Heart left ventricle (tissue), 16 donors: ENCODE measurements at places on chromosomes 12 and 14. TPM values are rescaled to one million over a fixed set of nuclear protein-coding genes. Genes with fewer than 3 reads are reported as not detected.
A peak's percentile ranks its signal among the peaks of the same experiment; 100 is the strongest.

GRCh38 chr12:94615260-94616181, 34.8 kb downstream of the TMCC3 start:
- DNase-seq = no peak

GRCh38 chr12:22272335-22273151, 62.0 kb downstream of the ST8SIA1 start:
- no peak for DNase-seq

DNA sequence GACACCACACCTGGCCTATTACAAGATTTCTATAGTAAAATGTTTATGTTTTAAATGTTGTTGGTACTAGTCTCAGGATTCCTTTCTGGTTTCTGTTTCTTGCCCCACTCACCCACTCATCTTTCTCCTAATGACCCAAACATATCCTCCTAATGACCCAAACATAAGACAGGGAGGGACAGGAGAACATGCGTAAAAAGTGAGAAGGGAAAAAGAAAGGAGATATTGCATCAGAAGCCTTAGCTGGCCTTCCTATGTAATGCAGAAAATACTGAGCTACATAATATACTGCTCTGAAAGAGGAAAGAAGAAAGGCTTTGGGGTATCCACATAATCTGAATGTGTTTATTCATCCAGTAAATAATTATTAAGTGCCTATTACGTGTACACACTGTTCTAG, 104.6 kb upstream of the GPHB5 start:
- no peak for DNase-seq

The RTRAF gene
- 163 TPM for polyA plus RNA-seq

The ADAMTS20 gene
- not detected for polyA plus RNA-seq

DNA sequence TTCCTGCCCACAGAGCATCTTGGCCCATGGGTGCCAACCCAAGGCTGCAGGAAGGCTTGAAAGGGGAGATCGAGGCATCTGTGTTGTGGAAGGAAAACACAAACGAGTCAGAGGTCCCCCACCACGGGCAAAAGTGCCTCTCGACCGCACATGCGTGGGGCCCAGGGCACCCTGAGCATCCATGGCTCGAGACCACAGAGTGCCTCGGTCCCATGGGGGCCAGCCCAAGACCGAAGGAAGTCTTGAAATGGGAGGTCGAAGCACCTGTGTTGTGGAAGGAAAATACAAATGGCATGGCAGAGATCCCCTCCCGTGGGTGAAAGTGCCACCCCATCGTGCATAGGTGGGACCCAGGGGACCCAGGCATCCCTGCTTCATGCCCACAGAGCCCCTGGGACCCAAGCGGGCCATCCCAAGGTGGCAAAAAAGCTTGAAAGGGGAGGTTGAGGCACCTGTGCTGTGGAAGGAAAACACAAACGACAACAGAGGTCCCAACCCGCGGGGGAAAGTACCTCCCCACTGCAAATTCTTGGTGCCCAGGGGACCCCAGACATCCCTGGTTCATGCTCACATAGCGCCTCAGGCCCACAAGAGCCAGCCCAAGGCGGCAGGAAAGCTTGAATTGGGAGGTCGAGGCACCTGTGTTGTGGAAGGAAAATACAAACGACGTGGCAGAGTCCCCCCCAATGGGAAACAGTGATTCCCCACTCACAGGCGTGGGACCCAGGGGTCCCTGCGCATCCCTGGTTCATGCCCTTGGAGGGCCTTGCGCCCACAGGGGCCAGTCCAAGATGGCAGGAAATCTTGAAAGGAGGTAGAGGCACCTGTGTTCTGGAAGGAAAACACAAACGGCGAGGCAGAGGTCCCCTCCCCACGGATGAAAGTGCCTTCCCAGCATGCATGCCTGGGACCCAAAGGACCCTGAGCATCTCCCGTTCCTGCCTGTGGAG, 373.0 kb downstream of the ALG10 start:
- peak; percentile 10 for DNase-seq

- DNase-seq = no peak
Measured at GRCh38 chr14:24681056-24681455, 47.1 kb upstream of the GZMB start.

The MANSC1 gene
- 11.1 TPM for polyA plus RNA-seq

DNA sequence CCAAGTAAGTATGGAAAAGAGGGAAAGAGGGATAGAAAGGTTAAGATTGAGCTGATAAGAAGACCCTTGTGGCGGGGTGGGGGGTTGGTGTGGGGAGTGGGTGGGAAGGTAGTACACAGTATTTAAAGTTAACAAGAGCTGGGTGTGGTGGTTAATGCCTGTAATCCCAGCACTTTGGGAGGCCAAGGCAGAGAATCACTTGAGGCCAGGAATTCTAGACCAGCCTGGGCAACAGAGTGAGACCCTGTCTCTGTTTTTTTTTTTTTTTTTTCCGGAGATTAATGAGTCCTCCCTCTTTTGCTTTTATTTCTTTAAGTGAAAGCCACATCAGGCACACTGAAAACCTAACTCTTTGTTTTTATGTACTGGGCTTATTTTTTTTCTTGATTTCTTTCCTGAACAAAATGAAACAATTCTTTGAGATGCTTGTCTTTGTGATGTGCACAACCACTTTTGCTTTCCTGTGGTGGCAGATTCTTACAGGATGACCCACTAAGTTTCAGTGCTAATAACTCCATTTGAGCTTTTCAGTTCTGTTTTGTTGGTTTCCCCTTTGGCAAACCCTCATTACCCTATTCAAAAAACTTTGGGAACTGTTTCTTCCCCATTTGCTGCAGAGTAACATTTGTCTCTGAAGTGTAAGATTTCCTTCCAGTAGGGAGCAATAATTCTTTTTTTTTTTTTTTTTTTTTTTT, 54.8 kb downstream of the WNK1 start:
- no peak for DNase-seq

The CBLN3 gene
- 0.80 TPM for polyA plus RNA-seq

The SLC6A12 gene
- polyA plus RNA-seq = 0.11 TPM

The PGF gene
- 5.0 TPM for polyA plus RNA-seq

The PLD4 gene
- not detected for polyA plus RNA-seq

DNA sequence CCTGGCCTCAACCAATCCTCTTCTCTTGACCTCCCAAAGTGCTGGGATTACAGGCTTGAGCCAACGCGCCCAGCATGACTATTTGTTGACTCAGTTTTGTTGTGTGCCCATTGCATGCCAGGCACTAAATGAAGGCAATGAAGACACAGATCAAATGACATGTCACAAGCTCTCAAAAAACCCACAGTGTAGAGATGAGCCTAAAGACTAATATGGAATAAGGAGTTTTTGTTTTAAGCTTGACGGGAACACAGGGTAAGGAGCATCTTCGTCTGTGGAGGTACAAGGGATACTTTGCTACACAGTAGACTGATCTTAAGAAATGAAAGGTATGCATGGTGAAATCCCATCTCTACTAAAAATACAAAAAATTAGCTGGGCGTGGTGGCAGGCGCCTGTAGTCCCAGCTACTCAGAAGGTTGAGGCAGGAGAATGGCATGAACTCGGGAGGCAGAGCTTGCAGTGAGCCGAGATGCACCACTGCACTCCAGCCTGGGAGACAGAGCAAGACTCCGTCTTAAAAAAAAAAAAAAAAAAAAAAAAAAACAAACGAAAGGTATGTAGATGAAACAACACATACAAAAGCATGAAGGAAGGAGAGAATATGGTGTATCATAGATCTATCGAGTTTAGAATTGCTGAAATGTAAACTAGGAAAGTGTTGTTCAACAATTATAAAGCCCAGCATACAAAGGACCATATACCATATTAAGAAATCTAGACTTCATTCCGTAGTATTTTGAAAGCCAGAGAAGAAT, 122.1 kb upstream of the PTPRB start:
- DNase-seq = no peak

DNA sequence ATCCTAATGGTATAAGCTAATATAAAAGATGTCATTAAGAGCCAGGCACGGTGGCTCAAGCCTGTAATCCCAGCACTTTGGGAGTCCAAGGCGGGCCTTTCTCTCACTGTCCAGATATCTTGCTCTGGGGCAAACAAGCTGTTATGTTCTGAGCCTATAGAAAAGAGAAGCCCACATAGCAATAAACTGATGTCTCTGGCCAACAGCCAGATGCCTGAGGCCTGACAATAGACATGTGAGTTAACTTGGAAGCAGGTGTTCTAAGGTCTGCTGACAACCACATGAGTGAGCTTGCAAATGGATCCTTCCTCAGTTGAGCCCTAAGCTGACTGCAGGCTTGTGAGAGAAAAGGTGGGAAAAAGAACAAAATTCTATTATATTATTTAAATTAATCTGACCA, 25.0 kb downstream of the YAF2 start:
- no peak for DNase-seq

GRCh38 chr12:63037746-63038712, 103.1 kb upstream of the PPM1H start:
- no peak for DNase-seq

The CAPZA3 gene
- not detected for polyA plus RNA-seq

The PXMP2 gene
- 33.3 TPM for polyA plus RNA-seq

DNA sequence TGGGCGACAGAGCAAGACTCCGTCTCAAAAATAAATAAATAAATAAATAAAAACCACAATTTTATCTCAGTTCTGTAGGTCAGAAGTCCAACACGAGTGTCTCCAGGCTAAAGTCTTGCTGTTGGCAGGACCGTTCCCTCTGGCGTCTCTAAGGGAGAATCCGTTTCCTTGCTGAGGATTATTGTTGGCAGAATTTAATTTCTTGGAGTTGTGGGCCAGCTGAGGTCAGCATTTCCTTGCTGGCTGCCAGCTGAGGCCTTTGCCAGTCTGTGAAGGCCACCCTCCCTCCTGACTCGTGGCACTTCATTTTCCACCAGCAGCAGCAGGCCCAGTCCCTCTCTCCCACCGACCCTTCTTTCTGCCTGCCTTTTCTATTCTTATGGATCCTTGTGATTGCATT, 17.2 kb downstream of the PSMC1 start:
- no peak for DNase-seq

The SCN8A gene
- 0.17 TPM for polyA plus RNA-seq

- DNase-seq = no peak
Measured at GRCh38 chr12:13044906-13045299, 722 bp downstream of the FAM234B start.

GRCh38 chr14:22882529-22883172, 371 bp upstream of the REM2 start:
- DNase-seq = no peak

DNA sequence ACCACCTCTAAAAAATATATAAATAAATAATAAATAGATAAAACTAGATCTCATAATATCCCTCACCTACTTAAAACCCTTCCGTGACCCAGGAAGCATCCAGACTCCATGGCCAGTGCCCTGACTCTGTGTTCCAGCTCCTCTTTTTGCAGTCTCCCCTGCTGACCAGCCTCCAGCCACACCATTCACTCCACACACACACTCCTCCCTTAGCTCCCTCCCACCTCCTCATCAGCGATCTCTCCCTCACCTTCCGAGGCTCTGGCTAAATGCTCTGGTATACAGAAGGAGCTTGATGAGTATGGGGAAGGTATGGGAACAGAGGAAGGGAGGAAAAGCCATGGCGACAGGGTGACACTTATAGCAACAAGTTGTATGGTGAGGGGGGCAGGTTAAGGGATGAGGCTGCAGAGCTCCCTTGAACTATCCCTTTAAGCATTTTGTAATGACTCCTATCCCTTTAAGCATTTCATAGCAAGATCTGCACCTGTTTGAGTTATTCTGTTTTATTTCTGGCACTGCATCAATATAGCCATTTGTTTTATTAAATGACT, 26.1 kb upstream of the EIF4B start:
- no peak for DNase-seq

- DNase-seq = no peak
Measured at GRCh38 chr14:90446405-90446804, 49.6 kb downstream of the CALM1 start.

GRCh38 chr14:104545942-104546501, 33.5 kb upstream of the C14orf180 start:
- peak; percentile 30 for DNase-seq

- no peak for DNase-seq
Measured at GRCh38 chr12:3280967-3281366, 203.8 kb downstream of the TSPAN9 start.

DNA sequence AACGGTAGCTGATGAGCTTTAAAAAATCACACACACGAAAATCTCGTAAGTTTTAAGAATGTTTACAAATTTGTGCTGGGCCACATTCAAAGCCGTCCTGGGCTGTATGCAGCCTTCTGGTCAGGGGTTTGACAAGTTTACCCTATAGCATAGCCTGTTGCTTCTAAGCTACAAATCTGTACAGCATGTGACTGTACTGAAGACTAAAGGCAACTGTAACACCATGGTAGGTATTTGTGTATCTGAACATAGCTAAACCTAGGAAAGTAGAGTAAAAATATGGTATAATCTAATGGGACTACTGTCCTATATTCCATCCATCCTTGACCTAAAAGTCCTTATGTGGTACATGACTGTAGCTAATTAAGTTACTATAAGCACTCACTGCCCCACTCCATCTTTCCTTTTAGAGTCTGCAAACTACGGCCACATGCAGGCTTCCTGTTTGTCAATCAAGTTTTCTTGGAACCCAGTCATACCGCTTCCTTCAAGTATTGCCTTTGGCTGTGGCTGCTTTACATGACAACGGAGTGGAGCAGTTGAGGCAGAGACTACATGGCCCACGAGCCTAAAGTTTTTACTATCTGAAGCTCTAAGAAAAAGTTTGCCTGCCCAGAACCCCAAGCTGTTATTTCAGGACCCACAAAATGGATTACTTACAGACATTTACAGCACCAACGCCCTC, 18.5 kb downstream of the KRT7 start:
- no peak for DNase-seq

The WNT5B gene
- polyA plus RNA-seq = 1.7 TPM

The AKAP3 gene
- polyA plus RNA-seq = 2.1 TPM

The KIF5A gene
- 0.08 TPM for polyA plus RNA-seq

GRCh38 chr12:41724216-41724615, 420.5 kb downstream of the GXYLT1 start:
- DNase-seq = no peak

DNA sequence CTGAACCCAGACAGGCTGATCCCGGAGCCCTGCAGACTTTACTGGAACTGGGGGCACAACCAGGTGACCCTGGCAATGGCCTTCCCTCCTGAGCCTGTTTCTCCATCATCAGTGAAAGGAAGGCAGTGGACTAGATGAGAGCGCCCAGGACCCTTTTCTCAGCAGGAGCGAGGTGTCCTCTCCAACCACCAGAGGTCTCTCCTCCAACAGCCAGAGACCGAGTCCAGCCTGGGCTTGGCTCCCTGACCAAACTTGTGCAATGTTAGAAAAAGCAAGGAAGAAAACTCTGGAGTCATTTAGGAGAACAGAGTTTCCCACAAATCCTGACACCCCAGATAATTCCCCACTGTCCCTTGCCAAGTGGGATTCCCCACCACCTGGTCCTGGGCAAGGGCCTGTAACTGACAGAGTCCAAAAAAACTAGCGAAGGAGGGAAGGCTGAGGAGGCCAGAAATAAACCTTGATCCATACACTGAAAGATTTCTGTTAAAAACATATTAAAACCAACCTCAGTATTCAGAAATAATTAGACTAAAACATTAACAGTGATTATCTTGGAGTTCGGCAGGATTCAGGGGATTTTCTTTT, 9.0 kb downstream of the RPS6KL1 start:
- DNase-seq = peak; percentile 77

GRCh38 chr12:27936196-27936595, 36.3 kb downstream of the PTHLH start:
- DNase-seq = no peak
